Thoracic aorta (tissue), 2 donors: ENCODE measurements at places on chromosomes 12 and 14. TPM values are rescaled to one million over a fixed set of nuclear protein-coding genes. Genes with fewer than 3 reads are reported as not detected.

Gene TMEM233
- 2.7 TPM for total RNA-seq

GRCh38 chr12:57837864-57838562 is 8.5 kb downstream of the CTDSP2 start:
- no peak for DNase-seq
- no peaks in the 10 kb centered on the region for H3K27me3 ChIP-seq
- H3K4me1 ChIP-seq = peaks cover 100% of the 10 kb centered on the region
- H3K36me3 ChIP-seq = no peaks in the 10 kb centered on the region

DNA sequence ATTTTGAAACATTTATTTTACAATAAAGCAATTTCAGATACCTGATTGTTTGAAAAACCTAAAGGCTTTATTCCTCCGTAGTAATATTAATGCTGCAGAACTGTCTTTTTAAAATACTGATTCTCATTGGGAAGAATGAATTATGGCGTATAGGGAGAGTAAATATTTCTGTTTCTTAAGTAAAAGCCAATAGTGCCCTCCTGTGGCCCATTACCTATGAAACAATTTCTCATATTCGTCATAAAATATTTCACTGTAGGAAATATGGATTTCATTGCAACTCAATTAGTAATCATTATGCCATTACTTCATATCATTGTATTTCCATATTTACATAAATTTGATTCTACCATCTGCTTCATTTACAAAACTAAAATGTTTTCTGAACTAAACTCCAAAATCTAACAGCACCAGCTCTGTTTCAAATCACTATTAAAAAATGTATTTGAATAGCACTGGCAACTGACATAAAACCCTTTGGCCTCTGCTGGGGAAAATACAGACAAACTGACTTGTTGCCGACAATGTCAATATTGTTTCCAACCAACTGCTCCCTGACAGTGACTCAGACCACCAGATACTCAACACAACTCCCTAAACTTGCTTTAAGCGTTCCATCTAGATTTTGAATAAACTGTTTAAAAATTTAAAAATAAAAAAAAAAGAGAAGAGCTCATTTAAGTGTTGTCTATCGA is 290.3 kb downstream of the NAV3 start:
- no peak overlapping the region for H3K27ac ChIP-seq
- H3K4me1 ChIP-seq = no peaks in the 10 kb centered on the region
- no peak for DNase-seq
- H3K36me3 ChIP-seq = no peaks in the 10 kb centered on the region
- H3K4me3 ChIP-seq = no peak overlapping the region

Gene BEGAIN
- total RNA-seq = 0.27 TPM

Gene CLEC1A
- 5.1 TPM for total RNA-seq

Gene RGS6
- 1.4 TPM for total RNA-seq

Gene STYK1
- total RNA-seq = not detected
